Activated CD8-positive, alpha-beta memory T cell treated with anti-CD3 and anti-CD28 coated beads for 1 hour (primary cell): ENCODE measurements at places on chromosomes 1 and 21.

- no peak for DNase-seq
Observed at GRCh38 chr1:182484531-182485257, 34.7 kb downstream of the RGSL1 start.

DNA sequence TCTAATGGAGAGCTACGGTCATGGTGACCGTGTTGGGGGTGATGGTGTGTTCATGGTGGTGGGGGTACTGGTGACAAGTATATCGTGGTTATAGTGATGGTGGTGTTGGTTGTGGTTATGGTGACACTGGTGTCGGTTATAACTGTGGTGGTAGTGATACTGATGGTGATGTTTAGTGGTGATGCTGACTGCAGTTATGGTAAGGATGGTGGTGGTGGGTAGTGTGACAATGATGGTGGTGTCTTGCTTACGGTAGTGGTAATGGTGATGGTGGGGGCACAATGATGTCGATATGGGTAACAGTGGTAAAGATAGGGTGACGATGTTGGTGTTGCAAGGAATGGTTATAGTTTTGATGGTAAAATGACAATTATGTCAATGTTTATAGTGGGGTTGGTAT, 98.9 kb upstream of the SLC2A1 start:
- no peak for DNase-seq

GRCh38 chr1:62159940-62160348, 34.7 kb upstream of the L1TD1 start:
- no peak for DNase-seq

- DNase-seq: no peak
Observed at GRCh38 chr1:18761948-18762840, 97.3 kb downstream of the TAS1R2 start.

- no peak for DNase-seq
Observed at GRCh38 chr1:34645919-34646318, 108.9 kb upstream of the GJB5 start.

DNA sequence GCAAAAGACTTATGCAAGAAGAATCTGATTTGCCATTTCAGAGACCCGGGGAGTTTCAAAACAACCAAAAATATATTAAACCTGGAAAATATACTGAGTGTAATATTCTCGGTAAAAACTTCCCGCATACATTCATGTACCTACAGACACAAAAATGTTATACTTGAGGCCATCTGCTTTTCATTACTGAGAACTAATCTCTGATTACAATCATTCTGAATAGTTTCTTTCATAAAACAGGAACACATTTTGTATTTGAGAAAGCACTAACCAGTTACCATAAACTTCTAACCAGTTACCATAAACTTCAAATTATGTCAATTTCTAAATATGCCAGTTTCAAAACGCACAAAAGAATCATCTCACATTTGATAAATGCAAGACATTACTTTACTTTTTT, 7.8 kb downstream of the ZNHIT6 start:
- DNase-seq: no peak

DNA sequence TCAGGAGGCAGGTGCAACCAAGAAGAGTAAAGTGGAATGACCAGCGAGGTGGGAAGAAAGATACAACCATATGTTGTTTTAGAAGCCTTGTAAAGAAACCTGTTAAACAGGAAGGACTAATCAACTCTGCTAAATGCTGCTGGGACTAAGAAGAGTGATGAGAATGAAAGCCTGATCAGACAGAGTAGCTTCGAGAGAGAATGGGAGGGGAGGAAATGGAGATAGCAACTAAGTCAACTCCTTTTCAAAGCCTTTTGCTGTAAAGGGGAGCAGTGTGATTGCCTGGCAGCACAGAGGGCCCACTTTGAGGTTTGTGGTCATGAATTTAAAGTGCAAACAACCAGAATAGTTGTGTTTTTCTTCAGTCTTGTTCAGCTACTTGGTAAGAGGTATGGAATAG, 31.4 kb downstream of the SLC30A7 start:
- DNase-seq: peak; percentile 25

DNA sequence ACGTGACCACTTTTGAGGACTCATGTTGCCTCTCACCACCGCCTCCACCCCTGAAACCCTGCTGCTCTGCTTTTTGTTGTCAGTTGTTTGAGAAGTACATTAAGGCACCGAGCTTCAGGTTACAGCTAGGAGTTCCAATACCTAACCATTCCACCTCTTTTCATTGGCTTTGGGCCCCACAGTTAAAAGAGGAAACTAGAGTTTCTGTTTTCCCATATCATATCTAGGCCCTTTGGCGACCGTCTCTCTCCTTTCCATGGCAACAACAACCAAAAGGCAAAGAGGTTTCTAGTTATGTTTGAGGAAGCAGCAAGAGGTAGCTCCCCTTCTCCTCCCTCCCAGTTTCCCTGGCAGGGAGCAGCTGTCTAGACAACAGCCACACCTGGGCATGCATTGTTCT, 5.9 kb downstream of the ANKRD35 start:
- DNase-seq: no peak

GRCh38 chr1:198604975-198605374, 33.9 kb upstream of the PTPRC start:
- no peak for DNase-seq

DNA sequence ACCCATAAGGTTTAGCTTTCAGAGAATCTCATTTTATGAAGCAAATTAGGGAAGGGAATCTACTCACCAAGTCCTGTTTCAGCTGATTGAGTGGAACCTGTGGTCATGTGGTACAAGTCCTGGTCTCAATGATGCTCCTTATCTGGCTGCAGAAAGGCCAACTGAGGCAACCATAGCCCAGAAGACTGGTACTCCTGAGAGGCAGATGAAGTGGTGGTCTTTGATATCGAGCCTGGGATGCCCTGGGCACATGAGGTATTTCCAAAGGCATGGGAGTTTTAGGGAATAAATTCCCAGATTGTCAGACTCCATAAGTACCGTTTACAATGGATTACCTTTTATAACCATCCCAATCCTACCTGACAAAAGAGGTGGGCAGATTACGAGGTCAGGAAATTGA, 3.3 kb downstream of the MX1 start:
- DNase-seq: no peak

DNA sequence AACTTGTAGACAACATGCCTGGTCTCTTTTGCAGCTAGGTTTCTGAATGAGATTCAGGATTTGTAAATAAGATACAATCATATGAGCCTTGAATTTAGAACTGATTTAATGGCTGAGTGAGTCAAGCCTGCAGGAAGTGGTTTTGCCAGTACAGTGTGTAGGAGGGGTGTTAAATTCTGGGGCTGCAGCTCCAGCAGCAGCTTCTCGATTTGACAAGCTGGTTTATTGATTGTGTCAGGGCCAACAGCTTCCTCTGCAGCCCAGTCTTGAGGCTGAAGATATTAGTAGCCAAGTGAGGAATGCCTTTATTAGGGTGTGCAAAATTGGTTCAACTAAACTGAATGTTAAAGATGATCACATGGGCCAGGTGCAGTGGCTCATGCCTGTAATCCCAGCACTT, 11.5 kb upstream of the PLA2G5 start:
- no peak for DNase-seq

DNA sequence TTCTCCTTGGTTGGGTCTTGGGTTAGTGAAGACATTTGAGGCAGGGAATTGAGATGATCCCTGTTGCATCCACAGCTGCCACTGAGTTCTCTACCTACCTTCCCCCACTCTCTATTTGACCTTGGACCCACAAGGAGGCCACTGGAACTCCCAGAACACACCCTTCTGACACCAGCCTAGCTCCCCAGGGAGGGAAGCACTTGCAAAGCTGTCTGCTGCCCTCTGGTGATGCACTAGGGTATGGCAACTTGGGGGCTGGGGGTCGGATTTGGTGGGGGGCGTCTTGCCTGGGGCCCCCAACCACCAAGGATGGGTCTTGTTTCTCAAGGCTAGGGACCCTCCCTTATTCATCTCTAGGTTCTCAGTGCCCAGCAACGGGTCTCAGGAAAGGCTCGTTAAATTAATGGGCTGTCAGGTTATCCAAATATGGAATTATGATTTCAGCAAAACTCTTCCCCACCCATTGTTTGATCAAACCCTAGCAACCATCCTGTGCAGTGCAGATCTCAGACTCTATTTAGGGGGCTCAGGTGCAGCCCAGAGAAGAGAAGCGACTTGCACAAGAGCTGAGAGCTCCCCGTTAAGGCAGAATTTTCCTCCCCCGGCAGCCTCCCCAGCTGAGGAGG, 177.8 kb upstream of the KLHDC7A start:
- no peak for DNase-seq

DNA sequence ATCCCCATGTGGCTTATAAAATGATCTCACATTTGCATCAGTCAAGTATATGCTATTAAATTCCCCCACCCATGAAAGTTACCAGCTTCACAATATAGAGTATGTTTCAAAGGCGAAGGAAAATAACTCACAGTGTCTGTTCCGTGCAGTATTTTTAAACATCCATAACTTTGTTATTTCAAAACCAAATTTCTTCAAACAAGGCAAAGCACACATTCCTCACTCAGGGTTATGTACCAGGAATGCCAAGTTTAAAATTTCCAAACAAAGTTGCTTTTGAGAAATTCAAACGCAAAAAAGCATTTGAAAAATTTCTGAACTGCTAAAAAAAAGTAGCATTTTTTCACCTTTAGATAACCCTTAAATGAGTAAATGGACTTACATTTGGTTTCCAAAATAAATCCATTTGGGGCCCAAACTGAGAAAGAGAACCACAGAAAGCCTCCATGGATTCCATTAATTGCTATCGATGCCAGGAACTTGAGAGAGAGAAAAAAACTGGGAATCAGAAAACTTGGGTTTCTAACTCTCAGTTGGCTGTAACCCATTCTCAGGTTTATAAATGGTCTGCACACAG, 149.5 kb downstream of the SLC30A10 start:
- DNase-seq: no peak

GRCh38 chr1:11874258-11874562, 15.5 kb upstream of the NPPB start:
- no peak for DNase-seq

DNA sequence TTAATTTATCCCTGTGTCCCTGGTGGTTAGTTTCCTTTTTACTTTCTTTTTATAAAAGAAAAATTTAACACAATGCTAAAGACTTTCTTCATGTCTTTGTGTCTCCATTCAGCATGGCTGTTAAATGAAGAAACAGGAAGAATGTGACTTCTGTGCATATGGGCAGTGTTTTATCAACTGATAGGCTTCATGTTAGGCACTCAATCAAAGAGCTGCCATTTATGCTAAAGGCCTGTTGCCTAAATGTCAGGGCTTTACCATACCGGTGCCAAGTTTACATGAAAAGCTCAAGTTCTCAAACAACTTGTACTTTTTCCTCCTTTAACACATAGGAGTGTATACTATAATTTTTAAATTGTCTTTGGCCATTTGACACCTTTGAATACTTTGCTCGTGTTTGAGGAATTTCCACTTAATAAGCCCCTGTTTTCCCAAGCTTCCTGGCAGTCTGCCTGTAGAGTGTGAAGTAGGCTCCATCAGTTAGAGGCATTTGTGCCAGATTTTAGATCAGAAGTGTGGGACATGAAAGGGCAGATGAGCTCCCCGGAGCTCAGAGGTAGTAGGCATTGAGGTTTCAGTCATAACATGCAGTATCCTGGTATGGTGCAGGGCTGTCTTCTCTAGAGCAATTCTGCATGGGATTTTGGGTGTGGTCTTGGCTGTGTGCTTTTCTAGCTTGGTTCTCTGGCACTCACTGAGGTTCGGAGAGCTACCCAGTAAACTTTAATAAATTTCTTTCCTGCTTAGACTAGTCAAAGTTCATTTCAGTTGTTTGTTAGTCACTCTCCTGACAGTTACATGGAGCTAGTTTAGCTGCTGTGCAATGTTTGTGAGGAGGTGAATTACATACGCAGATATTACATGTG, 119.0 kb downstream of the LEPR start:
- no peak for DNase-seq

DNA sequence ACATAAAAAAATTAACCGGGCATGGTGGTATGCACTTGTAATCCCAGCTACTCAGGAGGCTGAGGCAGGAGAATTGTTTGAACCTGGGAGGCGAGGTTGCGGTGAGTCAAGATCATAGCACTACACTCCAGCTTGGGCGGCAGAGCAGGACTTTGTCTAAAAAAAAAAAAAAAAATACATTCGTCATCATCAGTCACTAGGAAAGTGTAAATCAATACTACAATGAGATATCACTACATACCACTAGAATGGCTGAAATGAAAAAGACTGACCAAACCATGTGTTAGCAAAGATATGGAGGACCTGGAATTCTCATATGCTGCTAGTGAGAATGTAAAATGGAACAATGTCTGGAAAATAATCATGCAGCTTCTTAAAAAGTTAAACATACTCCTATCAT, 9.3 kb downstream of the SPATA45 start:
- no peak for DNase-seq

DNA sequence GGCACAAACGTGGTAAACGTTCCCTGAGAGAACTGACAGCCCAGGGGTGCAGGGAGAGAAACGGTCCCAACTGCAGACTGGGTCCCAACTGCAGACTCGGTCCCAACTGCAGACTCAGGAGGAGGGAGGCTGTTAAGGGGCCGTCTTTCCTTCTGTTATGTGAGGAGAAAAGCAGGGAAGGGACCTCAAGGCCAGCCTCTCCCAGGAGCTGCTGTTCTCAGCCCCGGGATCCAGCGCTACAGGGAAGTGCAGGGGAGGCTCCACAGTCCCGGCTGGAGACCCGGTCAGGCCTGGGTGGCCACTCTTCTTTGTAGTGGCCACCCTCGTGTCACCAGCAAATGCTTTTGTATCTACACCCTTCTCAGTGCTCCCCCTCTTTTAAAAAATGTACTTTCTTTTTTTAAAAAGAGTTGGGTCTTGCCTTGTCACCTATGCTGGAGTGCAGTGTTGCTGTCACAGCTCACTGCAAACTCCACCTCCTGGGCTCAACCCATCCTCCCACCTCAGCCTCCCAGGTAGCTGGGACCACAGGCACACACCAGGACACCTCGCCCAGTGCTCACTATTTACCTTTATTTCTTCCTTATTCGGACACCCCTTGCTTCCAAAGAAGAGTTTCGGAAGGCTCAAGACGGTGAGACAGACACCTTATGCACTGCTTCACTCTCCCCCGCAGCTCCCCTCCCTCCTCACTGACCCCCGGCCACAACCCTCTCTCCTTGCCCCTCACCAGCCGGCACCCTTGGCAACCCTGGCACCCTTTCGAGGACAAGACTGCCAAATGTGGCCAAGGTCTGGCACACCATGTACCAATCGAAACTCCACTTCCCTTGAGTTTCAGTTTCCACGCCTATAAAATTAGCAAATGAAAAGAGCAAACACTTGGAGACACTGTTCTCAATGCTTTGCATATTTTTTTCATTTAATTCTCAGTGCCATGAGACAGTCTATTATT, 21.8 kb downstream of the CAPN2 start:
- no peak for DNase-seq

DNA sequence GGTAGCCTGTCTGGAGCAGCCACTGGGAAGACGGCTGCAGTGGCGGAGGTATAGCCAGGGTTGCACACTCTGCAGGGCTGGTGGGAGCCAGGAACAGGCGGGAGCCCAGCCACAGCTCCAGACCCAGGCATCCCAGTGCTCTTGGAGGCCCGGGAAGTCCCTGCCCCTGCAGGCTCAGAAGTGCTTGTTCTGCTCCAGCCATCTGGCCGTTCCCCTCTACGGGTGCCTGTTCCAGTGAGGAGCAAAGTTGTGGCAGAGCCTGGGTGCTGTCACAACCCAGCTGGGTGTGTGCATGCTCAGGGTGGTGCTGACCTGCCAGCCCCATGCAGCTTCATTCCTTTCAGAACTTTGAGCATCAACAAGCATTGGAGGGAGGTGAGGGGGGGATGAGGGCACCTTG, 31.7 kb upstream of the BACE2 start:
- DNase-seq: no peak
